ENCODE measurements at places on chromosomes 5 and 9. TPM values are rescaled to one million over a fixed set of nuclear protein-coding genes. Genes with fewer than 3 reads are reported as not detected.

The ZNF782 gene
- 3.8 TPM for total RNA-seq

GRCh38 chr5:32076699-32077695, 97.1 kb downstream of the GOLPH3 start:
- DNase-seq = no peak

The GOLM1 gene
- 10.1 TPM for total RNA-seq

The IFNA21 gene
- total RNA-seq = not detected

The PCDHB6 gene
- total RNA-seq = not detected

DNA sequence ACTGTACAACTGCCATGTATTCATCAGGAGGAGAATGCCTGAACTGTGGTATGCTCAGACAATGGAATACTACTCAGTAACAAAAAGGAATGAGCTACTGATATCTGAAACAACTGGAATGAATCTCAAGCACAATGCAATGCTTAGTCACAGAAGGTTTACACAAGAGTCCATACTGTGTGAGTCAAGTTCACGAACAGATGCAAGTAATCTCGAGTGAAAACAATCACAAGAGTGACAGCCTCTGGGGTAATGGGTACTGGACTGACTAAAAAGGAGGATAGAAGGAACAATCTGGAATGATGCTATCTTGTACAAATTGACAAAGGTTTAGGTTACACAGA, 19.5 kb upstream of the GOLGA1 start:
- DNase-seq = no peak

- no peak for DNase-seq
Observed at GRCh38 chr9:130768265-130768664, 66.8 kb upstream of the ABL1 start.

DNA sequence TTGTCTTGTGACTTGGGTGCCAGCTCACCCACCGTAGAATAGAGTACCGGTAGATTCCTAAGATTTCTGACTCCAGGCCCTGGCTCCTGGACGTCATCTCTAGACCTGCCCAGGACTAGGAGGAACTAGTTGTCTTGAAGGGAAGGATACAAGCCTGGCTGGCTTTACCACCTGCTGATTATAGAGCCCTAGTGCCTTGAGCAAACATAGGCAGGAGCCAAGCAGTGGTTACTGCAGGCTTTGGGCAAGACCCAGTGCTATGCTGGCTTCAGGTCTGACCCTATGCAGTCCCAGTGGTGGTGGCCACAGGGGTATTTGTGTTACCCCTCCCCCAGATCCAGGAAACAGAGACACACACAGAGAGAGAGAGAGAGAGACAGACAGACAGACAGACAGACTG, 606.2 kb downstream of the PDE4D start:
- no peak for DNase-seq

GRCh38 chr5:119476341-119476740, 24.0 kb downstream of the HSD17B4 start:
- DNase-seq = no peak

DNA sequence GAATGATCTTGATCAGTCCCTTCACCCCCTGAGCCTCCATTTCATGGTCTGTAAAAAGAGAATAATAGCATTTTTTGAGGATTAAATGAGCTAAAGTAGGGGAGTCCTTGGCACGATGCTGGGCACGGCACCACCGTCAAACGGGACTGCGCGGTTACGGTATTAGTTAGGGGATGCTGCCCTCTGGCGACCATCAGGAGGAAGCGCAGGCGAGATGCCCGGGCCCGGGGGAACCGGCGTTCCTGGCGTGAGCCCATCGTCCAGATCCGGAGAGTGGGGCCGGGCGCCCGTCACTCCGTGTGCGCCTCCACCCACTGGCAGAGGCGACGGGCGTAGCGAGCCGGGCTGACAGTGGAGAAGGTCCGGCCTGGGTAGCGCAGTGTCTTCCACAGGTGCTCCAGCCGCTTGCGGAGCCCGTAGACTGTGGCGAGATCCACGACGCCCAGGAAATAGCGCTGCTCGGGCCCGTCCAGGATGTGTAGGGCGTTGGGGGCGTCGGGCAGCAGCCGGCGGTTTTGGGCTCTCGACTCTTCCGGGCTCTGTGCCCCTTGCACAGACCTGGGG, 4.8 kb upstream of the ST6GALNAC4 start:
- DNase-seq = peak; percentile 71

The ARSK gene
- 4.2 TPM for total RNA-seq

The TNFSF8 gene
- 207 TPM for total RNA-seq

- DNase-seq = peak; percentile 22
Observed at GRCh38 chr9:112487008-112487798, 576 bp downstream of the KIAA1958 start.
